ENCODE measurements at places on chromosomes 16 and 17. TPM values are rescaled to one million over a fixed set of nuclear protein-coding genes. Genes with fewer than 3 reads are reported as not detected.

The C17orf50 gene
- 0.23 TPM for total RNA-seq

DNA sequence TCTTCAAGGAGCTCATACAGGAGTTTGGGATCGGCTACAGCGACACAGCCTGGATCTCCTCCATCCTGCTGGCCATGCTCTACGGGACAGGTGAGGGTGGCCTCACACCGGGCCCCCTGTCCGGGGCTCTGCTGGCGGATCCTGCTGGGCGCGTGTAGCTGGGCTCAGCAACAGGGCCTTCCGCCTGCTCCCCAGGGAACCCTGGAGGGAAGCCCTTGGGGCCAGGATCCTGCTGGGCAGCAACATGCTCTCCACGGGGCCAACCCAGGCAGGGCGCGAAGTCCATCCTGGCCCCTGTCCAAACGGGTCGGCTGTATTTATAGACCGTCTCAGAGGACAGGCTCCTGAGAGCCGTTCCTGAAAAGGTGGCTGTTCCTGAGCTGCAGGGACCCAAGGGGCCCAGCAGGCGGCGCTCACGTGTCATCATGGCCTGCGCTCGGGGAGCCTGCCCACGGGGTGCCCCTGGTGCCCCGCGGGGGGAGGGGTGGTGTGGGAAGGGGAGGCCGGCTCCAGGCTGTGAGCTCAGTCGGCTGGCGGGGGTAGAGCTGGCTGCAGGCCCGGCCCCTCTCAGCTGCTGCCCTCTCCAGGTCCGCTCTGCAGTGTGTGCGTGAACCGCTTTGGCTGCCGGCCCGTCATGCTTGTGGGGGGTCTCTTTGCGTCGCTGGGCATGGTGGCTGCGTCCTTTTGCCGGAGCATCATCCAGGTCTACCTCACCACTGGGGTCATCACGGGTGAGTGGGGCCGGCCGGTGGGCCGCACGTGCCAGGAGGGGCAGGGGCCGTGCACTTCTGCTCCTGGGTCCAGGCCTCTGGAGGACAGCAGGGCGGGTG, 7.5 kb downstream of the SLC16A3 start:
- peak; percentile 68 for DNase-seq

DNA sequence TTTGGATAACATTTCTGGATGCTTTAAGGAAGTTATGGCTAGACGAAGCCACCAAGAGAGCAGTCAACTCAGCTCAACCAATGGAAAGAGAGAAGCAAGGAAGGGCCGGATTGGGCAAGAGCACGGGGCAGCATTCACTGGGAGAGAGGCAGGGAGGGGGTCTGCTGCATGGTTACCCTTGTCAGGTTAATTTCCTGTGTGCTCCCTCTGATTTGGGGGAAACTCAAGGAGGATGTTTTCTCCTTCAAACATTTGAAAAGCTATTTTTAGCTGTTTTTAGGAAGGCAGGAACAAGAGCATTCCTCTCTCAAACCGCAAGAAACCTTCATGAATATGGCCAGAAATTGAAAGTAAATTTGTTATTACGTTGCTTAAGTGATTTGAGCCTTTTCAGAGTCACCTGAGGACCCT, 118.5 kb upstream of the ZFHX3 start:
- no peak for DNase-seq

DNA sequence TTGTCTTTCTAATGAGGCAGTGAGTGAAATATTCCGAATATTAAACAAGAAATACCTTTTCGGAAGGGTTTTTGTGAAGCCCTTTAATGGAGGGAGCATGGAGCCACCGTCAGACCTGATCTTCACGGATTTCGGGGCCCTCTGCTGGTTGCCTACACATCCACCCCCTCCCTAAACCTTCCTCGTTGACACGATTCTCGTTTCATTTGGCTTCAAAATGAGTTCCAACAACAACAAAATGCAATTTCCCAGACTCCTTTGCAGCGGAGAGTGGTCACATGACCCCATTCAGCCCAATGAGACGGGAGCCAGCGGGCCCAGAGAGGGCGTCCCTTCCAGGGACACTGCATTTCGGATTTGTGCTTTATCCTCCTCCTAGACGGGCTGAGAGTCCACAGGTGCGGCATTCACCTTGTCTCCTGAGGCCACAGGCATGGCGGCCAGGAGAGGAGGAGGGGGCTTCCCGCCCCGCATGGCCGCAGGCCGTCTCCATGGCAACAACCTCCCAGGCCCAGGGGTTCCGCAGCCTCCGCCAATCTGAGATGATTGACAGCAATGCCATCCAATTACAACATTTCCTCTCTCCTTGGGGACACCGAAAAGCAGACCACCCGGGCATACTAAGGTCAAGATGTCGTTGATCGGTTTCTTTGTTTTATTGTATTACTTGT, 259.8 kb downstream of the C16orf95 start:
- no peak for DNase-seq

- no peak for DNase-seq
These were observed 717 bp upstream of the CNP start for GRCh38 chr17:41965694-41966462.

DNA sequence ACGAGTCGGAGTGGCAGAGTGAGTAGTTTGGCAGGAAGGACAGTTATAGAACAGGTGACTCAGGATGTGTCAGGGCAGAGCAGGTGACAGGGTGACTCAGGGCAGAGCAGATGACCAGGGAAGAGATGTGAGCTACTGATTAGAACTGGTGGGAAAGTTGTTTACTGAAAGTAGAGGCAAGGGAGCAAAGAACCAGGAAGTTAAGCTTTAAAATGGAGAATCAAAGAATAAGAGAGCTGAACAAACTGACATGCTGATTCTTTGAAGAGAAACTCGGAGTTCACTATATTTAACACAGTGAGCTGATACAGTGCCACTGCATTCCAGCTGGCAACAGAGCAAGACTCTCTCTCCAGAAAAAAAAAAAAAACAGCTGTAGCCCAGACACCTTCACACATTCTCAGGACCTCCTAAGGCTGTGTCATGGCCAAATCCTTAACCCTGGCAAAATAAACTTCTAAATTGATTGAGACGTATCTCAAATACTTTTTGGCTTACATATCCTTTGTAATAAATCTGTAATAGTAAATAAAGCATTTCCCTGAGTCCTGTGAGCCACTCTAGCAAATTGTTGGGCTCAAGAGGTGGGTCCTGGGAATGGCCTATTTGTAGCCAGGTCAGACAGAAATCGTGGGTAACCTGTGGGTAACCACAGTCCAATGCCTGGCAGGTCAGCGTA, 12.3 kb upstream of the UBE2I start:
- DNase-seq, result no peak

DNA sequence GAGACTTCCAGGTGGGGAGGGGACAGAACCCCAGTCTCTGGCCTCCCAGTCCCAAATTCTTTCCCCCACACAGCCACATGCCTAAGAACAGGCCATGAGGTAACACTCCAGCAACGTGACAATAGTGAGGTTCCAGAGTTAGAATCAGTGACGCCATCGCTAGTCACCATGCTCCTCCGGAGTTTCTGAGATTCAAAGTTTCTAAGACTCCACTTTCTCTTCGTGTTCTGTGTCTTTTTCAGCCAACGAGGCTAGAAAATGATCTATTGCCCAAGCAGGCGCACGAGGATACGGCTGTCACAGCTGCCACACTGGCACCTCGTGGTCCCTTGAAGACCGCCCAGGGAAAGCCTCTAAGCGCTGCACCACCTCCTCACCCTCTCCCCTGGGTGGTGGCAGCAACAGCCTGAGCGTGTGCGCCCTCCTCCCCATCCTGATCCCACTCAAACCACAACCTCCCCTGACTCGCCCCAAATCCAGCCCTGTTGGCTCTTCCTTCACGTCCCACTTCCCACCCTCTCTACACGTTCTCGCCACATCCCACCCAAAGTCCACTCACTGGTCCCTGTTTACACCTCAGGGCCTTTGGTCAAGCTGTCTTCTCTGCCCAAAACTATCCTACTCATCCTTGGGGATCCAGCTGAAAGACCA, 1.0 kb downstream of the MCRIP1 start:
- DNase-seq, result no peak

GRCh38 chr16:81003610-81004460, 2.9 kb downstream of the CMC2 start:
- no peak for DNase-seq

DNA sequence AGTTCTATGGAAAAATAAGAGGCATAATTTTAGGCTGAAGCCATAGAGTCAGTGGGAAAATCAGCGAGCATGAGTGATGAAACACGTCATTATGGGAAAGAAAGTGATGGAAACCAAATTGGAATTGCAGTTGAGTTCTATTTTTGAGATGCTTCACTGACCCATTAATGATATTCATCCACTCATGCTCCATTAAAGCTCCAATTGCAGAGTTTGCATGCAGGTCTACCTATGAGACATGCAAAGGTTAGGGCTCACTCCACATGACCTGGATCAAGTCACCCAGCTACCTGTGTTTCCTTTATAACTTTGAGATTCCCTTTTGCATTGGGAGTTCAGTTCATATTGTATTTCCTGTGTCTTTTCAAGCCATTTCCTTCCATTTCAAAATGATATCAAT, 8.0 kb upstream of the KRTAP2-4 start:
- DNase-seq, result no peak

DNA sequence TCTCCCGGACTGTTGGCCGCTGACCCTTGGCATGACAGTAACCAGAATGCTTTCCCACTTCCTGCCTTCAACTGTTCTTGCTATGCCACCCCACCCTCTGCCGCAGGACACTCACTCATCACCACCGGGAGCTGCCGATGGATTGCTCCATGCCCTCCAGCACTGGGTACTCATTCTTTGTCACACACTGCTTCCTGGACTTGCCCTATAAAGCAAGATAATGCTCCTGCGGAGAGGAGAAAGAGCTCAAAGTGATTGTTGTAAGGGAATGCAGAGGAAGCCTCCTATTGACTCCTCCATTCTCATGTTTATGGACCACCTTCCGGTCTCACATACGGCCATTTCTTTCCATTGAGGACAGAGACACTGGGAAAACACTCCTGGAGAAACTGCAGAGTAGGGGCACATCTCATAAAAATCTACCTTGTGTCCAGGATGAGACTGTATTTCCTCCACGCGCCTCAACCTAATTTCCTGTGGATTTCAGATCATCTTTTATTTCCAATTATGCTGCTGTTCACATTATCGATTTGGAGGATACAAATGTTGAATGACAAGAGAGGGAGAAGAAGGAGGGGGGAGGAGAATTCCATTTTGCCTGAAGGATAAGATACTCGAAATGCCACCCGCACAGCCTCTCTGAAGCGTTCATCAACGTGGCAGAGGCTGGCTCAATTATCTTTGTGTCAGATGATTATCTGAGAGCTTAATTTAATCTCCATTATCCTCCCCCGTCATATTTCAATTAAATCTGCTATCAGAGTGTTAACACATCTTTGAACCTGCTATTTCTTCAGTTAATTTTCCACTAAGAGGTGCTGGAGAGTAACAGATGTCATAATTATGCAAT, 486.1 kb upstream of the SALL1 start:
- no peak for DNase-seq
